Right hindlimb (tissue), 1 donor: ENCODE measurements at places on chromosomes 2 and 18.

DNA sequence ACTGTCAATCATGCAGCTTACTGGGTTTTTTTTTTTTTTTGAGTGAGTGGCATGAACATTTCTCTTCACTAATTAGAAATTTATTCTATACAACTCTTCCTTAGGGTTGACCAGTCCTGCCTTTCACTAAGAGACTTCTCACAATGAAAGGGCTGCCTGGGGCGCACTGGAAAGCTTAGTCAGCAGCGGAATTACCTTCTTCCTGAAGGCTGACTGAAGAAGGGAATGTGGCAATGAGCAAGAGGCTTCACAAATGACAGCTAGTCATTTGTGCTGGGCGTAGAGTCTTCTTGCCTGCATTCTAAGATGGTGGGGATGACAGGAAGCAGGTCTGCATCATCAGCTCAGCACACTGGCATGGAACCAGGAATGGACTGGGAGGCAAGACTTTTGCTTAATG is 15.6 kb upstream of the SCN3A start:
- DNase-seq, result no peak

GRCh38 chr2:45820048-45820447 is 168.6 kb downstream of the PRKCE start:
- no peak for DNase-seq

DNA sequence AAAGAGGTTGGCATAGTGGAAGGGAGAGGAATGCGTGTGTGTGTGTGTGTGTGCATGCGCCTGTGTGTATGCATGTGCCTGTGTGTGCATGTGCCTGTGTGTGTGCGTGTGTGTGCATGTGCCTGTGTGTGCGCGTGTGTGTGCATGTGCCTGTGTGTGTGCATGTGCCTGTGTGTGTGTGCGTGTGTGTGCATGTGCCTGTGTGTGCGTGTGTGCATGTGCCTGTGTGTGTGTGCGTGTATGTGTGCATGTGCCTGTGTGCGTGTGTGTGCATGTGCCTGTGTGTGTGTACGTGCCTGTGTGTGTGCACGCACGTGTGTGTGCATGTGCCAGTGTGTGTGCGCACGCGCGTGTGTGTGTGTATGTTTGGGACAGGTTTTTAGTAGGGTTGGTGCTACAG is 205.1 kb downstream of the MEMO1 start:
- DNase-seq, result no peak

DNA sequence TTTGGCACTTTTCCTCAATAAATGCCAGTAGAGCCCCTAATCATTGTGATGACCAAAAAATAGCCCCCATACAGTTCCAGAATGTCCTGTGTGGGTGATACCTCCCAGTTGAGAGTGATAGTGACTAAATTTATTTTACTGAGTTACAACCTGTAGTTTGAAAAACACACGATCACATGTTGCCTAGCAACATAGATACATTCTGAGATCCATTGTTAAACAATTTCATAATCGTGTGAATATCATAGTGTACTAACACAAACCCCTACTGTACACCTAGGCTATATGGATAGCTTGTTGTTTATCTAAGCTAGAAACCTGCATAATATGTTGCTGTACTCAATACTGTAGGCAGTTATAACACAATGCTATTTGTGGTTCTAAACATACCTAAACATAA is 30.6 kb downstream of the KCMF1 start:
- no peak for DNase-seq

DNA sequence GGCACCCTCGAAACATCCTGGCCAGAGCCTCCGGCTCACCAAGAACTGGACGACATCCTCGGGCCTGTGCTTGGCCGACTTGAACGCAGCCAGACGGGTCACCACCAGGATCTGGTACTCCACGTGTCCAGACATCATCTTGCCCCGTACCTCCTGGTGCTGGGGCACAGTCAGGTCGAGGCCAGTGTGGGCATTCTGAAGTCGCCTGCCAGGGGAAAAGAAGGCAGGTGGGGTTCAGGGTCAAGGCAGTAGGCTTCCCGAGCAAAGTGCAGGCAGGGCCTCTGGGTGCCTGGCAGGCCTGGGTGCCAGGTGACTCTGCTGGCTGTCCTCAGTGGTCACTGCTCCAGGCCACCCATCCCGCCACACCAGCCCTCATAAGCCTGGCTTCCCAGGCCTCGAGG is 5.6 kb downstream of the HS1BP3 start:
- DNase-seq, result no peak

DNA sequence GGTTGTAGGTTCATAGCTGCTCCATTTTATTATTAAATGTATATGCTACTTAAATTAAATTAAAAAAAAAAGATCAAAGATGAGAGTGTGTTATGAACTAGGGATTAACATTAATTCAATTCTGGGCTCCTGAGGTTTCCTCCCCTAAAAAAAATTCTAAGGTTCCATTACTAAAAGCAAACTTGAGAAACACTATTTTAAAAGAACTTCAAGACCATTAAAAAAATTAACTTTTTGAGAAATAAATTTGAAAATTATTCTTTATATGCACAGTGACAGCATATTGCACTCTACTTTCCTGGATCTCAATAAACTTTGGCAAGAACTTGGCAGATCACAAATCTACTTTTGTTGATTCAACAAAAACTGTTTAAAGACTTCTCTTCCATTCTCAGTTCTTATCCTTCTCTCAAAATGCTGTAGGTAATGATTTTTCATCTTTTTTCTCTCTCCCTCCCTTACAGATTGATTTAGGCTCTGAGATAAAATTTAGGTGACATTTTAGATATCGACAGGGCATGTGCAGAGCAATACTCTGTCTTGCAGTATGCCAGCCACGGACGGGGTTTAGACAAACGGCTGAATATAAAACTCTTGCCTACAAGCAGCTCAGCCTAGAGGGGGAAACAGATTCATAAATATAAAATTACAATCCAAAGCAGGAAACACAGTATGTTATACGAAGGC is 592 bp upstream of the MARS2 start:
- no peak for DNase-seq

- DNase-seq, result no peak
Measured at GRCh38 chr2:66541646-66542045, 106.7 kb downstream of the MEIS1 start.

GRCh38 chr2:11406958-11407381 is 59.0 kb downstream of the E2F6 start:
- DNase-seq, result peak; percentile 84

DNA sequence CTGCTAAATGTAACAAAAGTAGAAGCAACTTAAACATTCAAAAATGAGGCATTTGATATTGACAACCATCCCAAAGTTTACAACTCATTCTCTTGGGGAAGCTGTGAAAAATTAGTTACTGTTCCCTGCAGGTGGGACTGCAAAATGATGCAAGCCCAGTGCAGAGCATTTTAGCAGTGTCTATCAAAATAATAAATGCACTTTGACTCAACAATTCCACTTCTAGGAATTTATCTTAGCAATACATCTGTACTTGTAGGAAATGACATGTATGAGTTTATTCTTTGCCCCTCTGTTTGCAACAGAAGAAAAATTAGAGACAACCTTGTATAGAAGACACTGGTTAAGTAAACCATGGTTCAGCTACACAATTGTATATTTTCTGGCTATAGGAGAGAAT is 48.0 kb upstream of the TLK1 start:
- no peak for DNase-seq
